ENCODE measurements at places on chromosomes 11 and 22.

DNA sequence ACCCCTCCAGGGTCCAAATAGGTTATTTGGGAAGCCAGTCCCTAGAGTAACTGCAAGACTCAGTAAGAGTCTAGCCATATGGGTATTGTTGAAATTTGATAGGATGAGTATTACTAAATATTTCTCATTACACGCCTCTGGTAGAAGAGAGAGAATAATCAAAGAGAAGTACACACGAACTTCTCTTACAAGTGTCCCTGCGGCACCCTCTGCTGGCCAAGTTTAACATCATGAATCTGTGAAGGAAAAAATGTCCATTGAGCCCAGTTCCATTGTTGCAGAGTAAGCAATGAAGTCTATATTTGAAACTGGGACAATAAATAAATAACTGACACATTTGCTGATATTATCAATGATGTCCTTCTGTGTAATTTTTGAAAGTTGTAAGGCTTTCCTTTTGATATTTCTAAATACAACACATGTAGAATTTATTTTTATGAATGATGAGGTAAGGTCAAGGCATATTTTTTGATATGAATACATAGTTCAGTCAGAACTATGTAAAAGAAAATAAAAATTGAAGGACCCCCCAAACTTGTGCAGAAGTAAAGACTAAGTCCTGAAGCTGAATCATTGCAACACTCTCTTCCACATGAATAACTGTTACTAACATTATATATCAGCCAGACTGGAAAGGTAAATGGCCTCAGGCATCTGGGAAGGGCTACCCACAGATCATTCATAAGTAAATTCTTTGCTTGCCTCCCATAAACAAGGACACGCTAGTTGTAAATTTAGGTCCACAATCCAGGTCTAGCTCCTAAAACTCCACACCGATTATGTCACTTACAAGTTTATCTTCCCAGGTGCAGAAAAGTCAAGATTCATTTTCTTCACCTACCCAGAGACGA is 10.0 kb downstream of the OR51L1 start:
- DNase-seq: peak; percentile 82

DNA sequence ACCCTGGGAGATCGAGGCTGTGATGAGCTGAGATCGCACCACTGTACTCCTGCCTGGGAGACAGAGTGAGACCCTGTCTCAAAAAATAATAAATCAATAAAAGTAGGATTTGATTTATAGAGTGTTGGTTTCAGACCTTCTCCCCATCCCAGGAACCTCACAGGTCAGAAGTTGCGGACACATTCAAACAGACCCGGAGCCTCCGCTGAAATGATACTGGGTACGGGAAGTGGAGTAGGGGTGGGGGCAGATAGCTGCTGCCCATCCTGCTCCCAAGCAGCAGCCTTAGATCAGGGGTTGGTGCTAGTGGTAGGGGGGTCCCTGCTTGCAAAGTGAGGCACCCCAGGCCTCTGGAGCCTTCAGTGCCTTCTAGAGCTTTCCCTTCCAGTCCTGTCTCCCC is 7.8 kb downstream of the PRDM11 start:
- no peak for DNase-seq

DNA sequence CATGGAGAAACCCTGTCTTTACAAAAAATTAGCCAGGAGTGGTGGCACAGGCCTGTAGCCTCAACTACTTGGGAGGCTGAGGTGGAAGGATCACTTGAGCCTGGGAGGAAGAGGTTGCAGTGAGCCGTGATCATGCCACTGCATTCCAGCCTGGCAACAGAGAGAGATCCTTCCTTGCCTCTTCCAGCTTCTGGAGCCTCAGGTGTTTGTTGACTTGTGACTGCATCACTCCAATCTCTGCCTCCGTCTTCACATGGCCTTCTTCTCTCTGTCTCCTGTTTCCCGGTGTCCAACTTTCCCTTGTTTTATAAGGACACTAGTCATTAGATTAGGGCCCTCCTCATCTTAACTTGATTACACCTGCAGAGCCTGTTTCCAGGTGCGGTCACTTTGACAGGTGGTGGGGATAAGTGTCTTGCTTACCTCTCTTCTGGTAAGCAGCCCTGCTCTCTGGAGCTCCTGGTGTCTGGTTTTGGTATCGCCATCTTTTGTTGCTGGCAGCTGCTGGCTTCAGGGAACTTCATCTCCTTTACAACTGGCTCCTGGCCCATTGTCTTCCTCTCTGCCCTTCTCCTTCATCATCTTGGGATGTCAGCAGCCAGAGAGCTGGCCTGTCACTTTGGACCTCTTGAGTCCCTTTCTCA is 8.2 kb upstream of the USP2 start:
- DNase-seq: no peak

DNA sequence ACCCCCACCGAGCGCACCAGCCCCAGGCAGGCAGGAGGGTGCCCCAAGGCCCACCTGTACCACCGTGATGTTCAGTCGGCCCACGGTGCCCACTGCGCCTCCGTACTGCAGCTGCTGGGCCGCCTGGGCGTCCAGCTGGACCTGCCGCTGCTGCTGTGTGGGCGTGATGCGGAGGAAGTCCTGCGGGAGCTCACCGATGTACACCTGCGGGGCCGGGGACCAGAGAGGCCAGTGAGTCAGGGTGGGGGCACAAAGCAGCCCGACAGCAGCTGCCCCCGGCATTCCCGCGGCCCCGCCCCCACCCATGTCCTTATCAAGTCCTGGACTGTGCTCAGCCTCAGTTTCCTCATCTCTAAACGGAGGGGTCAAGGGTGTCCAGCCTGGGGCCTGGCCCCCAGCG is 13.8 kb downstream of the TOLLIP start:
- no peak for DNase-seq
